ENCODE measurements at places on chromosomes 5 and 9.

DNA sequence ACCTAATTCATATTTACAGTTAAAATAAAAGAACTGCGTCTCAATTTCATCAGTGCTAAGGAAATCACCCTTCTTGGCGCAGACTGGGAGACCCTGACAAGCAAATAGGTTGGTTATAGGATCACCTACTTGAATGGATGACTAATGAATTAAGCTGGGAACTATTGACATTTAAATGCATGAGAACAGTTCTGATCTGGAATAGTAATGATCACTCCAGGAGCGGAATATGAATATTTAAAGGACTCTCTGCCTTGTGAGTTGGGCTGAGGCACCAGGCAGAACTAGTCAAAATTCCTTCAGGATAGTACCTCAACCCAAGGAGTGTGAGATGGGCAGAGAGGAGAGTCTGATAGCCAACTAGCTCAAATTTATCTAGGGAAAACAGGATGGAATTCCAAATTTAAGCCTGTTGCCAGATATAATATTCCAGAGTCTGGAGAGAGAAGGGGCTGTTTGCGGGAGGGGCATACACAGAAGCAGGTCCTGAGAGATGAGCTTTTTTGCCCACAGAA lies 364.4 kb downstream of the CSNK1G3 start:
- no peak for DNase-seq

GRCh38 chr5:64978546-64978945 lies 209.8 kb downstream of the CWC27 start:
- DNase-seq = no peak

DNA sequence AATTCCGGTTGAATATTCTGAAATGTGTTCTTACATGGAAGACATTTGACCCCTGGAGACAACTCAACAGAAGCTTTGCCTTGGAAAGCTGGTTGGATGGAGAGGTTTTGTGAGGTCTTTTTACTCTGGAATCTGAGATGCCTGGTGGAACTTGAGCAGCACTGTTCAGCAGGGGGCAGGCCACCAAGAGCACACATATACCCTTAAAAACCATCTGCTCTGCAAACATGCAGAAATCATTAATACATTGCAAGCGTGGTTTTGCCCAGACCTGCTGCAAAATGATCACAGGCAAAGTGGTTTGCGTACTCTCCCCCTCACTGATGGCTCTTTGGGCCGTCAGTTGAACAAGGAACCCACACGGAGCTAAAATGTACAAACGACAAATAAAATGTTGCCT lies 32.8 kb upstream of the DAP start:
- DNase-seq = no peak

DNA sequence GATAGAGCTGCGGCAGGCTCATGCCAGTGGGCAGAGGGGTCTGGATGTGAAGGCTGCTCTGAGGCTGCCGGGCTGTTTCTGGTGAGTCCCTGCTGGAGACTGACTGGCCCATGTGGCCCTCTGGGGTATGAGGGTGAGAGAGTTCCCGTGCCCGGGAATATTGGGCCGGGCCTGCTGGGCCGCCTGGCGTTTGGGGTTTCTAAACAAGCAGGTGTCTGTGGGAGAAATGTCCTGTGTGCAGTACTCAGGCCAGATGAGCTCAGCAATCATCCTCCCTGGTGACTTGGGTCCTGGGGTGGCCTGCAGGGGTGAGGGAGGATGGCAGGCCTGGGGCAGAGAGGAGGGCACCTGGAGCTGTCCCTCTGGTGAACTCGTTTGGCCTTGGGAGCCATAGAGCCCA lies 74.9 kb downstream of the MACROH2A1 start:
- no peak for DNase-seq

- DNase-seq = no peak
These were observed 16.3 kb downstream of the PAM start for GRCh38 chr5:102771435-102771834.

DNA sequence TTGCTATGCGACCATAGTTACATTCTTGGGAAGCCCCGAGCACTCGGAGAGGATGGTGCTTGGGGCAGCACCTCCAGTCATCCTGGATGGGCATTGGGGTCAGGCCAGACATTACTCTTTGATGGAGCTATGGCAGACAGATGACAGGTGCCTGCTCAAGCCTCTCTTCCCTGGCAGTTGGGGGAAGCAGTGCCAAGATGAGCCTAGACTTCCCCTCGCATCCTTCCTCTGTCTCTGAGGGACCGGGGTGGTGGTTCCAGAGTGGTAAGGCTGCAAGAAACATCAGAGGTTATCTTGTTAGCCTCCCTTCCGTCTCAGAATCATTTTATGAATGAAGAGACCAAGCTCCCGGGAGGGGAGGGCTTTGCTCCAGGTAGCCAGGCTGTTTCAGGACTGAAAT lies 2.8 kb upstream of the HMCN2 start:
- no peak for DNase-seq

- no peak for DNase-seq
These were observed 197.9 kb upstream of the CTNND2 start for GRCh38 chr5:12102151-12102550.

DNA sequence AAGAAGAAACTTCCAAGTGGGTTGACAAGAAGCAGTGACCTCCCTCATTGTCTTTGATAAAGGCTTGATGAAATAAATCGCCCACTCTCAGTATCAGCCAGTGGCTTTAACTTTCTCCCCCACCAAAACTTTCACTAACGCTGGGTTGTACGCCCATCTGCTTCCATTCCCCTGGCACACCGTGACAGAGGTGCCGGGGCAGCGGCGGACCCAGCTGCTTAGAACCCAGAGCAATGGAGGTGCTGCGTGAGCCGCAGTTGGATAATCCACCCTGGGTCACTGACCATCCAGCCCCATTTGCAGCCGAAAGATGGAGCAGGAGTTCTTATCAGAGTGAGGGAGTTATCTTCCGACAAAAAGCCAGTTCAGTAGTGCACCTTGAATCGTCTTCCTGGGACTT lies 270.7 kb downstream of the ARHGEF28 start:
- DNase-seq = no peak

Measured in NCI-H1048 (cell line).